ENCODE measurements at places on chromosomes 11 and 22. TPM values are rescaled to one million over a fixed set of nuclear protein-coding genes. Genes with fewer than 3 reads are reported as not detected.
A peak's percentile ranks its signal among the peaks of the same experiment; 100 is the strongest.

Gene C11orf21
- total RNA-seq: not detected

Gene CCDC73
- not detected for total RNA-seq

GRCh38 chr11:11163236-11163635 lies 189.8 kb downstream of the CSNK2A3 start:
- H3K27me3 ChIP-seq: no peaks in the 10 kb centered on the region
- no peak overlapping the region for H3K4me3 ChIP-seq
- H3K36me3 ChIP-seq: peaks cover 2% of the 10 kb centered on the region

DNA sequence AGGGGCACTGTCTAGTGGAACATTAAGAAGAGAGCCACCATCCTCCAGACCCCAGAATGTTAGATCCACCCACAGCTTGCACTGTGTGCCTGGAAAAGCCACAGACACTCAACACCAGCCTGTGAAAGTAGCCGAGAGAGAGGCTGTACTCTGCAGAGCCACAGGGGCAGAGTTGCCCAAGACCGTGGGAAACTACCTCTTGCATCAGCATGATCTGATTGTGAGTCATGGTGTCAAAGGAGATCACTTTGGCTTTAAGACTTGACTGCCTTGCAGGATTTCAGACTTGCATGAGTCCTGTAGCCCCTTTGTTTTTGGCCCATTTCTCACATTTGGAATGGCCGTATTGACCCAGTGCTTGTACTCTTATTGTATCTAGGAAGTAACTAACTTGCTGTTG lies 115.9 kb upstream of the CCDC179 start:
- no peaks in the 10 kb centered on the region for H3K27me3 ChIP-seq
- no peaks in the 10 kb centered on the region for H3K4me1 ChIP-seq
- no peak for DNase-seq
- H3K4me3 ChIP-seq: no peak overlapping the region
- peaks cover 3% of the 10 kb centered on the region for H3K36me3 ChIP-seq
- H3K27ac ChIP-seq: no peak overlapping the region

- DNase-seq: no peak
- H3K36me3 ChIP-seq: peaks cover 2% of the 10 kb centered on the region
- H3K27me3 ChIP-seq: peaks cover 2% of the 10 kb centered on the region
- no peaks in the 10 kb centered on the region for H3K4me1 ChIP-seq
- no peak overlapping the region for H3K4me3 ChIP-seq
These were observed 9.5 kb downstream of the KCTD17 start for GRCh38 chr22:37060801-37061610.

GRCh38 chr11:117930668-117931330 lies 1.6 kb upstream of the TMPRSS13 start:
- peak overlapping the region; percentile 83 for H3K27ac ChIP-seq
- H3K36me3 ChIP-seq: no peaks in the 10 kb centered on the region

DNA sequence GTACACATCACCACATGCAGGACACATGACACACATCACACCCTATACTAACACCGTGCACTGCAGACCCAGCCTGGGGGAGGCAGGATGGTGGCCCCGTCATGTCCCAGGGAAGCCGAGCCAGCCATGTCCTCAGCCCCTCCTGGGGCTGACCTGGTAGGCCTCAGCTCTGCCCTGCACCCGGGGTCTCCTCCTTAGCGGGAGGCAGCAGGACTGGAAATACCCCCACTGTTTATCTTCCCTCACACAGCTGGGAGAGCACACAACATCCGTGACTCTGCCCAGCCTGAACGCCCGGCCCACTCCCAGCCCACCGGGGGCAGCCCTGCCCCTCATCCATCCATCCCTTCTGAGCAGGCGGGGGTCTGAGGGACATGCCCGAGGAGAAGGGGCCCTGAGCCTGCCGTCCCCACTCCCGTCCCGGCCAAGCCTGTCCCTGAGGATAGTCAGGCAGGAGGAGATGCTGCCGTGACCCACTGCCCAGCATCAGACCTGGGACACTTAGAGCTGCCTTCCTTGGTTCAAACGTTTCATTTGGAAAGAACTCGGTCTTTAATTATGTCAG lies 945.0 kb downstream of the BRD1 start:
- H3K36me3 ChIP-seq: no peaks in the 10 kb centered on the region
- H3K27me3 ChIP-seq: peaks cover 2% of the 10 kb centered on the region
- no peak overlapping the region for H3K4me3 ChIP-seq

- H3K4me1 ChIP-seq: peaks cover 21% of the 10 kb centered on the region
- peaks cover 92% of the 10 kb centered on the region for H3K27me3 ChIP-seq
- H3K27ac ChIP-seq: no peak overlapping the region
- no peak for DNase-seq
- no peaks in the 10 kb centered on the region for H3K36me3 ChIP-seq
These were observed 3.7 kb downstream of the KCNK4 start for GRCh38 chr11:64294774-64295173.

Data from neural crest cell (in vitro differentiated cells).